GM12878 (cell line): ENCODE measurements at places on chromosomes 16 and 17. TPM values are rescaled to one million over a fixed set of nuclear protein-coding genes. Genes with fewer than 3 reads are reported as not detected.

DNA sequence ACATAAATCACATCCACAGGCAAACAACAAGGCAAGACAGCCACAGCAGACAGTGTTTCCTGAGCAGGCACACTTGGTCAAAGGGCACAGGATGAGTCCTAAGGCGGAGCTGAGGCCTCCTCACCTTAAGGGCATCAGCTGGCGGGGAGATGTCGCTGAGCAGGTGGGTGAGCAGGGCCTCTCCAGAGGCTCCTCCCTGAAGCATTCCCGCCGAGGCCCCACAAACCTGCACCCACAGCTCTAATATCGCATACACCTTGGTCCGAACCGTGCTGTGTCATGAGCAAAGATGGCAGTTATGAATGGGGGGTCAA lies 29.3 kb downstream of the PELP1 start:
- DNase-seq, result no peak

The GLOD4 gene
- total RNA-seq, result 68.2 and 72.0 TPM in 2 replicates

The KCNH6 gene
- not detected in 2 replicates for total RNA-seq

- DNase-seq, result no peak
These were observed 57.5 kb upstream of the CLEC19A start for GRCh38 chr16:19228052-19228451.

GRCh38 chr16:22353191-22353919 lies 21.1 kb downstream of the CDR2 start:
- DNase-seq, result peak; percentile 63

The C17orf100 gene
- 2.1 and 3.2 TPM in 2 replicates for total RNA-seq

- DNase-seq, result no peak
These were observed 66.5 kb downstream of the RBFOX3 start for GRCh38 chr17:79544142-79544914.

- peak; percentile 73 for DNase-seq
These were observed 107.9 kb downstream of the SMG6 start for GRCh38 chr17:2195729-2196128.

GRCh38 chr17:35432176-35433074 lies at the start of gene SLFN12:
SLFN12 (minus strand) TSS chr17:35432500; CDS start chr17:35423028, 9,472 bp downstream.
- DNase-seq, result peak; percentile 67

- no peak for DNase-seq
These were observed 18.1 kb downstream of the ZNF423 start for GRCh38 chr16:49837688-49838410.

GRCh38 chr16:80442779-80443178 lies 98.0 kb upstream of the DYNLRB2 start:
- DNase-seq, result no peak

GRCh38 chr17:59287452-59287851 lies 44.0 kb upstream of the YPEL2 start:
- no peak for DNase-seq

The SMIM22 gene
- total RNA-seq, result 0.61 TPM in 1 of 2 replicates, not detected in the other

DNA sequence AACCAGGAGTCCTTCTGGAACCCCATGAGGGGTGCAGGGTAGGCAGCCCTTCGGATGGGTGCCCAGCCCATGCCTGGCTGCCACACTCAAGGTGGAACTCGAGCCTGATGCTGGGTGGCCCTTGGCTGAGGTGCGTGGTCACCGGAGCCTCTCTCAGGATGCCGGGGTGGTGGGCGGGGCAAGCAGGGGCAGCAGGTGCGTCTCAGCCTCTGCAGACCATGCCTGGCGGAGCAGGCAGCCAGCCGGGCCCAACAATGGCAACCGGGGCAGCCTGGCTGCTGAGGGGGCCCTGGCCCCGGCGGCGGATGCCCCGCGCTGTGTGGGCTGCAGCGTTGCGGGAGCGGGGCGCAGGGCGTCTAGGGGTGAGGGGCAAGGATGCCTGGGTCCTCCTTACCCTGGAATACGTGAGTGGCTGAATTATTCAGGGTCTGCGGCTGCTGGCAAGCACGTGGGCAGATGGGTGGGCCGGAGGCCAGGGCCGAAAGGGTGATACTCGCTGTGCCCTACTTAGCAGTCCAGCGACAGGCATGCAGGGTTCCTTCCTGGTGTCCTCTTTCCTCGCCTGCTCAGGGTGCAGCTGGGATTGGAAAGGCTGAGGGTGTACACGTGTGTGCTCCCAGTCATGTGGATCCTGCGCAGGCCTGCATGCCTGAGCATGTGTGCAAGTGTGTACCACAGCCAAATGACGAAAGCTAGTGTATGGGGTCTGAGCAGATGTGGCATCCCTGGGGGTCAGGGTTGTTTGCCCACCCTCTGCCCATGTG lies 14.6 kb downstream of the MYO15A start:
- no peak for DNase-seq

The PNMT gene
- not detected in 2 replicates for total RNA-seq

DNA sequence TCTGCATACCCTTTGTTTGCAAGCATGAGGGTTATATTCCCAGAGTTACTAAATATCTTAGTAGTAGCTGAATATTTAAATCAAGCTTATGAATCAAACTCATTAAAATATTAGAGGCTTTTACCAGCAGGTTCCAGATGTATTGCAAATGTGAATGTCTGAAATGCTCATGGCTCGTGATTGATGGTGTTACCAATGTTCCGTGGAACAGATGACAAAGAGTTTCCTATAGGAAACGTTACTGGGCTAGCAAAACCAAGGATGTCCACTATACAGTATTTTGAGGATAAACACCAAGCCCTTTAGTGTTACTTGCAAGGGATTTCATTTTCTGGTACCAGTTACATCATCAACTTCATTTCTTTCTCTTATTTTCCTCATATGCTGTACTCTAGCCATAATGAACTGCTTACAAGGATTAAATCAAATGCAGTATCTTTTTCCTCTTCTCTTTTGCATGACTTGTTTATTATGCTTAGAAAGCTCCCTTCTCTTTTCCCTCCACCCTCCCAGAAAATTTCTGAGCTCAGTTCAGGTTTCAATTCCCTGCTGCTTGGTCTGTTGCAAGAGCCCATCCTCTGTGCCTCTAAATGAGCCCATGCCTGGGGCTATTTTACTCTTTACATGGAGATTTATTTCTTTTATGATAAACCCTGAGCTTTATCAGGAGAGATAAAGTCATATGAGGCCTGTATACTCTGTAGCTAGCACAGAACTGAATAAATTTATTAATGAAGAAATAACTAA lies 1537.1 kb upstream of the GOT2 start:
- DNase-seq, result no peak
